ENCODE measurements at places on chromosomes 16 and 17.

GRCh38 chr17:66507982-66508760 is 205.8 kb downstream of the PRKCA start:
- H3K27ac ChIP-seq: peak overlapping the region; percentile 68
- DNase-seq: no peak
- H3K4me3 ChIP-seq: no peak overlapping the region
- H3K36me3 ChIP-seq: no peaks in the 10 kb centered on the region

- peaks cover 8% of the 10 kb centered on the region for H3K27me3 ChIP-seq
- no peak overlapping the region for H3K27ac ChIP-seq
- no peaks in the 10 kb centered on the region for H3K4me1 ChIP-seq
- H3K36me3 ChIP-seq: no peaks in the 10 kb centered on the region
- no peak for DNase-seq
These were observed 5.6 kb downstream of the ALOX15 start for GRCh38 chr17:4635823-4636375.

GRCh38 chr16:55569025-55569424 is 2.5 kb downstream of the CAPNS2 start:
- no peaks in the 10 kb centered on the region for H3K27me3 ChIP-seq
- DNase-seq: no peak
- H3K4me3 ChIP-seq: peak overlapping the region; percentile 21
- peak overlapping the region; percentile 87 for H3K27ac ChIP-seq
- H3K36me3 ChIP-seq: no peaks in the 10 kb centered on the region

DNA sequence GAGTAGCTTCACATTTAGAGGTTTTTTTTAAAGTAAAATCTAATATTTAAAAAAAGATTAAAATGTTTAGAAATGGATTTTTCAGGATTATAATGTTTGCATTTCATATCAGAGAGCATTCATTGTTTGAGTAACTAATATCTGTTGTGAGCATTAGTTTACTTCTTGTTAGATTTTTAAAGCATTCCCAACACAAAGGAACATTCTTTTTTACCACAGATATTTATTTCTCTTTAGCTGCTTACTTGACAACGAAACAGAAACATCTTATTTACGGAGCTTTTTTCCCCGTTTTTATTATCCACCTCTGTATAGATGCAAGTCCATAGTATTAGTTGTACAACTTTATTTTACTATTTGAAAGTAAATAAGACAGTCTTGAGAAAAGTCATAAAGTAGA is 53.0 kb downstream of the NFAT5 start:
- DNase-seq: no peak
- no peaks in the 10 kb centered on the region for H3K27me3 ChIP-seq
- peak overlapping the region; percentile 11 for H3K27ac ChIP-seq
- H3K4me1 ChIP-seq: peaks cover 18% of the 10 kb centered on the region
- no peaks in the 10 kb centered on the region for H3K36me3 ChIP-seq

DNA sequence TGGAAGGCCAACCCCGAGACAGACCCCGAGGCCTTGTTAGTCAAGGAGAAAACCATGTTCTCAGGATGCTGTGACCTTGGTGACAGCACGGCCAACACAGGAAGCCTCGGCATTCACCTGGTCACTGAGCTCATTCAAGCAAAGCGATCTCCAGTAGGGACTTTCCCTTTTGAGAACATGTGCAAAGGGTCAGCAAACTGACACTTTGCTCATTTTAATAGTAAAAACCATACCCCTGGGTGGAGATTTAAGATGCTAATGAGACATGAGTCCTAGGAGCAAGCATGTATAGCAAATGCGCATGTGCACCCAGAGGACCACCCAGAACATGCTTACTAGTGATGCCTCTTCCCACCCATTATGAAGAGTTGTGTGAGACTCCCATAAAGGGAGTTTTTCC is 5.7 kb upstream of the SULT1A2 start:
- no peak overlapping the region for H3K4me3 ChIP-seq
- no peaks in the 10 kb centered on the region for H3K36me3 ChIP-seq
- H3K27me3 ChIP-seq: no peaks in the 10 kb centered on the region
- no peak for DNase-seq

- no peaks in the 10 kb centered on the region for H3K4me1 ChIP-seq
- DNase-seq: no peak
- H3K27ac ChIP-seq: no peak overlapping the region
- no peaks in the 10 kb centered on the region for H3K36me3 ChIP-seq
- H3K4me3 ChIP-seq: no peak overlapping the region
- H3K27me3 ChIP-seq: no peaks in the 10 kb centered on the region
These were observed 30.2 kb downstream of the ENDOV start for GRCh38 chr17:80445007-80445725.

- H3K36me3 ChIP-seq: no peaks in the 10 kb centered on the region
- no peak for DNase-seq
- H3K4me1 ChIP-seq: peaks cover 32% of the 10 kb centered on the region
- no peak overlapping the region for H3K4me3 ChIP-seq
- H3K27ac ChIP-seq: peak overlapping the region; percentile 53
- H3K27me3 ChIP-seq: no peaks in the 10 kb centered on the region
These were observed 279.6 kb downstream of the SNX29 start for GRCh38 chr16:12255919-12256665.

DNA sequence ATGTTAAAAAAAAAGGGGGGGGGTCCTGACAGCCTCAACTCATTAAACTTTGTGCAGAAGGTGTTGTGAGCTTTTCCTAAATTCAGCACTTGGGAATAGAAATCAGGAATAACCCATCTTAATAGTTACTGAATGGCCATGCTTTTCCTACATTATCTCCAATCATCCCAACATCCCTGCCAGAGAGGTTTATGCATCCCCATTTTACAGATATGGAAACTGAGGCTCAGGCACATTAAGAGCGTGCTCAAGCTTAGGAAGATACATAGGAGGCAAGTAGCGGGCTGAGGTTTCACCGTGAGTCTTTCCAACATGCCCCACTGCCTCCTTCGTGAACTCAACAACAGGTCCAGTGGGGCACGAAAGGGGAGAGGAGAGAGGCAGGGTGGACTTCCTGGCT is 78.4 kb downstream of the C17orf67 start:
- no peak for DNase-seq
- no peak overlapping the region for H3K4me3 ChIP-seq
- no peak overlapping the region for H3K27ac ChIP-seq
- no peaks in the 10 kb centered on the region for H3K4me1 ChIP-seq
- H3K36me3 ChIP-seq: no peaks in the 10 kb centered on the region

GRCh38 chr17:59277031-59277430 is 54.4 kb upstream of the YPEL2 start:
- no peaks in the 10 kb centered on the region for H3K4me1 ChIP-seq
- H3K4me3 ChIP-seq: no peak overlapping the region
- no peaks in the 10 kb centered on the region for H3K36me3 ChIP-seq
- no peak for DNase-seq
- no peaks in the 10 kb centered on the region for H3K27me3 ChIP-seq
- no peak overlapping the region for H3K27ac ChIP-seq

DNA sequence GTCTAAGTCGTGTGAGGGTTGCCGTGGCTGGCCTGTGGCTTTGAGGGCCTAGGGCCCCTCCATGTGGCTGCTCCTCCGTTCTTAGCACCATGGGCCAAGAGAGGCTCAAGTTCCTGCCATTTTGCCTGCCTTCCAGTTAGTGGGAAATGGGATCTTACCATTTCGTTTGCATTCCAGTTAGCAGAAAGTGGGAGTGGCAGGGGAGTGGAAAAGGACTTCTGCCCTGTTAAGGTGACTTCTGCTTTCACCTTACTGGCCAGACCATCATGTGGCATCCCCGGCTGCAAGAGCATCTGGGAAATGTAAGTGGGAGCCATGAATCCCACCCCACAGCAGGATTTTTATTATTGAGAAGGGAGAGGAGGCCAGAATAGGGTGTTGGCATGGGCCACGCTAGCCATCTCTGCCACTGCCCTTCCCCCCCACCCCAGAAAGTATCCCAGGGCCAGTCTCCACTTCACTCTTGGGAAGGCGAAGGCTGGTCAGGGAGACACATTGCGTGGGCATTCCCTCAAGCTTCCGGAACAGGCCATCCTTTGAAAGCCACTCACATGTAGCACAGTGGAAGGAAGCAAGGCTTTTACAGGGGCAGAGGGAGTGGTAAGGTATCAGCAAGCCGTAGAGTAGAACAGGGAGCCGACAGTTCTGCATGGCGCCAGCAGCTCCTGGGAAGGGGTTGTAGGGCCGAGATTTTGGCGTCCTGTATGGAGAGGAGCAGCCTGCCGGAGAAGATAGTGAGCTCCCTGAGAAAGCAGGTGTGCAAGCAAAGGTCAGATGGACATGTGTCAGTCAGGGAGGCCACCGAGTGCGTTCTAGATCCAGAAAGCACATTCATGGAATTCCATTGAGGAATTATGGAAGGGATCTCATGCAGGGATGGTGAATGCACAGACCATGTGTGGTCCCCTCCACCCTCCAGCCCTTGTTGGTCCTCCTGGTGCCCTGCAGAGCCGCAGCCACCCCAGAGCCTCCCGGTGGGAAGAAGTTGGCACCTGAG is 33.4 kb downstream of the CMIP start:
- no peaks in the 10 kb centered on the region for H3K27me3 ChIP-seq
- H3K4me1 ChIP-seq: peaks cover 17% of the 10 kb centered on the region
- no peak overlapping the region for H3K4me3 ChIP-seq
- no peaks in the 10 kb centered on the region for H3K36me3 ChIP-seq

DNA sequence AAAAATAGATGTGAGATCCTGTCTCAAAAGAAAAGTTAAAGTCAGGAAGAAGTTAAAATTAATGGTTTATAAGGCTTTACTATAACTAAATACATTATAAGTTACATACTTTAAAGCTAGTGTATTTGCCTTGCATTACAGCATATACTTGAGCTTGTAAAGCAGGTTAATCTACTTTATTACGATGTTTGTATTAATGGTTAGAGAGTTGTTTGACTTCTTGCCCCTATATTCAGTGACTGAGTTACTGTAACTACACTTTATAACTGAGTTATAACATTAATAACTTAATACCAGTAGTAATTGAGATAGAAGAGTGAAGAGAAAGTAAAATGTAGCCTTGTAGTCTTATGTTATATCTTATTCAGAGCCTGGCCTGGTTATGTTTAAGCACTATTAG is 22.9 kb downstream of the CLTC start:
- no peak overlapping the region for H3K4me3 ChIP-seq
- no peak overlapping the region for H3K27ac ChIP-seq
- H3K4me1 ChIP-seq: peaks cover 19% of the 10 kb centered on the region
- H3K36me3 ChIP-seq: peaks cover 43% of the 10 kb centered on the region
- H3K27me3 ChIP-seq: no peaks in the 10 kb centered on the region
- DNase-seq: no peak

DNA sequence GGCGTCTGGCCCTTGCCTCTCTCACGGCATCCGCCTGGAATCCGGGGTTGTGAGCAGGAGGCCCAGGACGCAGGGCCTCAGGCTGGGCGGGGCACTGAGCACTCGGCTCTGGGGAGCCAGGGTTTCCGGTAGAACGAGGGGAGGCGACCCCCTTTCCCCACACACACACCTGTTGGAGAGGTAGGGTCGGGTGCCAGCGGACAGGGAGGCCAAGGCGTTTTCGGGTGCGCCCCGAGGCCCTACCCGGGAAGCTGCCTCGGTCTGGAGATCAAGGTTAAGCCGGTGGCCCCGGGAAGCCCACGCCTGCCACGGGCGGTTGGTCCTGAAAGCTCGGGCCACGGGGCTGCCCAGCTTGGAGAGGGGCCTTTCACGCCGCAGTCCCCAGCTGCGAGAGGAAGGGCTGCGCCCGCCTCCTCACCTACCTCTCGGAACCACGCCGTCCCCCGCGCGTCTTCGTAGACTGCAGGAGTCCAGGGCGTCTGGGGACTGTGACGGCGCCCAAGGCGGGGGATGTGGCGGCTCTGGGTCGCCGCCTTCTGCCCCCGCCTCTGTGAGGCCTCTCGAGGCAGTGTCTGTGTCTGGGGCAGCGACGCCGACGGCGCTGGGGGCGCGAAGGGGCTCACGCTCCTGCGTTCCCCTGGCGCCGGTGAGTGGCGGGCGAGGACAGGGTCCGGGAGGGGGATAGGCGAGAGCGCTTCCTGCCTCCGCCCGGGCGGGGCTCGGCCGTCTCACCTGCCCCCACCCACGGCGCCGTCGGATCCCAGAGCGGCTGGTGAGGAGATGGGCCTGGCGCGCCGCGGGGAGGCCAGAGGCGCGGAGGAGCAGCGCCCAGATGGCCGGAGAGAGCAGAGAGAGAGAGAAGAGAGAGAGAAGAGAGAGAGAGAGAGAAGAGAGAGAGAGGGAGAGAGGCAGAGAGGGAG is 20.3 kb upstream of the HOXB9 start:
- H3K4me3 ChIP-seq: no peak overlapping the region
- DNase-seq: no peak
- no peaks in the 10 kb centered on the region for H3K36me3 ChIP-seq
- H3K4me1 ChIP-seq: peaks cover 8% of the 10 kb centered on the region
- no peak overlapping the region for H3K27ac ChIP-seq

- H3K4me3 ChIP-seq: no peak overlapping the region
- DNase-seq: no peak
- no peak overlapping the region for H3K27ac ChIP-seq
These were observed 330.0 kb upstream of the SOX9 start for GRCh38 chr17:71790791-71791190.

DNA sequence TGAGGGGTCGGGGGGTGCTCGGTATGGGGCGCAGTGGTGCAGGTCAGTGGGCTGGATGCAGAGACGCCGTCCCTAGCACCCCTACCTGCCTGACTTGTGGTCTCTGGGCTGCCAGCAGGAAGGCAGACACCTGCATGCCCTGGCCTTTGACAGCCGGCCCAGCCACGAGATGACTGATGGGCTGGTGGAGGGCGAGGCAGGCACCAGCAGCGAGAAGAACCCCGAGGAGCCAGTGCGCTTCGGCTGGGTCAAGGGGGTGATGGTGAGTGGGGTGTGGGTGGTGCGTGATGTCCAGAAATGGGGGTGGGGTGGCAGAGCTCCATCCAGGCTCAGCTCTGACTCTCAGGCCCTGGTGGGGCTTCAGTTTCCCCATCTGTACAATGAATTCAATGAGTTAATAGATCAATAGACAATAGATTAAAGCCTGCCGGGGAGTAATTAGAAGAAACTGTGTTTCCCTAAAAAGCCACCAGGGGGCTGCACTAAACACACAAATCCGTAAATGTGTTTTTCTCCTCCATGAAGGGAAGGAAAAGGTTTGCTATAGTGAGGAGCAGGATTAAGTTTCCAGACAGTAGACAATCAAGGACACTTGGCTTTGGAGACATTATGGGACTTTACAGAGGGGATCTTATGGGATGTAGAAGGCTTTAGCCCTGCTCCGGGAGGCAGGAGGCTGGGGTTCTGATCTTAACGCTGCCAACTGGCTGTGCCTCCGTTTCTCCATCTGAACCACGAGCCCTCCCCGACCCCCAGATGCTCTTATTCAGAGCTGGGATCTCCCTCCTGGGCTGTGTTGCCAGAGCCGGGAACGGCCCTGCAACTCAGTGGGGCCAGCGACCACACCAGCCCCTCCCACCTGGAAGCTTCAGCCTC is 2.2 kb downstream of the SLC12A3 start:
- H3K27ac ChIP-seq: no peak overlapping the region
- no peak overlapping the region for H3K4me3 ChIP-seq
- DNase-seq: no peak
- H3K27me3 ChIP-seq: no peaks in the 10 kb centered on the region

- H3K36me3 ChIP-seq: peaks cover 12% of the 10 kb centered on the region
- H3K27me3 ChIP-seq: no peaks in the 10 kb centered on the region
- no peak overlapping the region for H3K4me3 ChIP-seq
- DNase-seq: no peak
- H3K27ac ChIP-seq: peak overlapping the region; percentile 86
These were observed 33.9 kb downstream of the CYTH1 start for GRCh38 chr17:78748048-78748729.

Data from esophagus squamous epithelium (tissue), 5 donors.